Lung microvascular endothelial cell (primary cell): ENCODE measurements at places on chromosomes 2 and 18.
A peak's percentile ranks its signal among the peaks of the same experiment; 100 is the strongest.

DNA sequence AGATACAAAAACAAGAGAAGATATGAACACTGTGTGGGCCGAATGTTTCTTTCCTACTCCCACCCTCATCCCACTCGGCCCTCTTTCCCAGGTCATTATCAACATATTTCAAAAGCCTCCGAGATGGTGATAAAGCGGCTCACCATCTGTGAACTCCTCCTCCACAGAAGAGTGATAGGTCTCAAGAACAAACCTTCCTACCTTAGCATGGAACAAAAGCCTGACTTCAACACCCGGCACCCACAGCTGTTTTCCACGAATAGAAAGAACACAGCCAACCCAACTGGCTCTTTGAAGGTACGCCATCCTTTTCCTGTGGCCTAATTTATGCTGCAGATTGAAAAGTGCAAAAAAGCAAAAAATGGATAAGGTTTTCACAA lies 28.8 kb downstream of the BCL2 start:
- DNase-seq = no peak

- no peak for DNase-seq
These were observed 310.2 kb upstream of the LRATD1 start for GRCh38 chr2:14322306-14322705.

- DNase-seq = no peak
These were observed 67.9 kb downstream of the COL6A3 start for GRCh38 chr2:237345891-237346640.

DNA sequence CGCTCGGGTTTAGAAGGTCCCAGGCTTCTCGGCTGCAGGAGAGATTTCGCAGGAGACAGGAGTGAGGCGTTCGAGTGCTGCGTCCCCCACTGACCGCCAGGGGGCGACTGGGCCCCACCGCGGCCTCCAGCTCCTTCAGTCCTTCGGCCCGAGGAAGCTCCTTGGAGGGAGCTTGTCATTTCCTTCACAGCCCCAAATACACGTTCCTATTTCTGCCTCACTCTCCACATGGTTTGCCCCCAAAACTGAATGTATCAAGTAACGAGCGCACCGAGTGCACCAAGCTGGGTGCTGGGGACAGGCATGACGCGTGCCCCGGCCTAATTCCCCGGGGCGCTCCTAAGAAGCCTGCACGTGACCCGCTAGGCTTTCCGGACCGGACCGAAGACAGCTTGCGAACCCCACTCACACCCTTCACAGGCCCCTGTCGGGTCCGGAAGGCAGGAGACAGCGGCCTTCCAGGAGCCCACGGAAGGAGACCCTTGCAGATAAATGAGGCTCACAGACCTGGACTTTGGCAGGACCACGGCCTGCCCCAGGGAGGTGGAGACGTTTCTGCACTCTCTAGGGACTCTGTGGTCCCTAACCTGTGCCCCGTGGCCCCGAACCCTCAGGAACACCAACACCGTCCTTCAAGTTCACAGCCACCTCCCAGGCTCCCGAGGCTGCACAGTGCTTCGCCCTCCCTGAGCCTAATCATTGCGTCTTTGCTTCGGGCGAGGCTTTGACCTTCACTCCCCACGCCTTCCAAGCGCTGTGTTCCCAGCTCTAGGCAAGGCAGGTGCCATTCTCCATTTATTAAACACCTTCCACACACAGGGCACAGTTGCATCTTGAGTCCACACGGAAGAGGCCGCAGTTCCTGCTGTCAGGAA lies 13.0 kb upstream of the FAHD2A start:
- DNase-seq = peak; percentile 62

GRCh38 chr2:152243761-152244640 lies 68.4 kb upstream of the STAM2 start:
- DNase-seq = peak; percentile 62
